Activated naive CD4-positive, alpha-beta T cell treated with anti-CD3 and anti-CD28 coated beads for 36 hours (primary cell): ENCODE measurements at places on chromosomes 7 and 10. TPM values are rescaled to one million over a fixed set of nuclear protein-coding genes. Genes with fewer than 3 reads are reported as not detected.

The SFRP4 gene
- not detected for total RNA-seq

The ZNF736 gene
- total RNA-seq, result 24.0 TPM

The CYP3A7 gene
- total RNA-seq, result not detected

The PON1 gene
- not detected for total RNA-seq

The EPC1 gene
- total RNA-seq, result 29.4 TPM

The TSPAN12 gene
- total RNA-seq, result not detected

The COBL gene
- not detected for total RNA-seq

The GPC2 gene
- 7.6 TPM for total RNA-seq

The ASIC3 gene
- total RNA-seq, result 7.9 TPM

GRCh38 chr7:116353647-116354046, 143.3 kb downstream of the TES start:
- no peak for DNase-seq

GRCh38 chr10:88082806-88083596, 219.6 kb downstream of the PTEN start:
- DNase-seq, result no peak

GRCh38 chr7:66296557-66296956, 91.4 kb downstream of the TPST1 start:
- DNase-seq, result no peak

DNA sequence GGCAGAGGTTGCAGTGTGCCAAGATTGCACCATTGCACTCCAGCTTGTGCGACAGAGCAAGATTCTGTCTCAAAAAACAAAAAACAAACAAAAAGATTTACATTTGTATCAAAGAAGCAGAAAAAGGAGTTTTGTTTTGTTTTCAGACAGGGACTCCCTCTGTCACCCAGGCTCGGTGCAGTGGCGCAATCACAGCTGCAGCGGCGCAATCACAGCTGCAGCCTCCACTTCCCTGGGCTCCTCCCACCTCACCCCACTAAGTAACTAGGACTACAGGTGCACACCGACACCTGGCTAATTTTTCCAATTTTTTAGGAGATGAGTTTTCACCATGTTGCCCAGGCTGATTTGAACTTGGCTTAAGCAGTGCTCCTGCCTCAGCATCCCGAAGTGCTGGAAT, 1.8 kb downstream of the ARMC10 start:
- no peak for DNase-seq

- DNase-seq, result no peak
Observed at GRCh38 chr7:93562106-93562505, 12.4 kb downstream of the CALCR start.

DNA sequence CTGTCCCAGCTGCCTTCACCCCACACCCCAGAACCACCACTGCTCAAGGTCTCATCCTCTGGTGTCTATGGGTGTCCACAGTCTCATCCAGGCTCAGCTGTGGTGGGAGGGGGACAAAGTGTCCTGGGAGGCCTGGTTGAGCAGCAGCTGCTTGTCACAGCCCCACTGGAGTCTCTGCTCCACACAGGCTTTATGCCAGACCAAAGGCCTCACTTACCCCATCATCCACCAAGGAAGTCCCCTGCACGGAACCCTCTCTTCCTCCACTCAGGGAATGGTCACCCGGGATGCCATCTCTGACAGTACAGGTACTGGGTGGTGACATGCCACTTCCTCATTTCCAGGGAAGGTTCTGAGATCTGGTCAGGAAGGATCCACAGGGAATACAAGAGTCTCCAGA, 925.4 kb upstream of the ZNF722 start:
- DNase-seq, result no peak

DNA sequence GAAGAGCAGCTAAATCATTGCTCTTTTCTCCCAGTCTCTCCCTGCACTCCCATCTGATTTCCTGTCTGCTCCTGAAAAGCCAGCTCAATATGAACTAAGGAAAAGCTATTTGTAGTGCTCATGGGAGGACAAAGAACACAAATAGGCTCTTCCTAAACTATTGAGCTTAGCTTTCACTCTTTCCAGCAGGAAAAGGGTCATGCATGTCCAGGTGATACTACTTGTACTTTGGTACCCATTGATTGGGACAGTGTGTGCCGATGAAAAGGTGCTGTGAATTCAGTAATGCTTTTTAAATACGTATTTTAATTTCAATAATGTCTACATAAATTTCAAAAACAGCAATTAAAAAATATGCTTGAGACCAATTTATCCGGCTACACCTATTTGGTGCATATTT, 37.5 kb upstream of the ATXN7L1 start:
- DNase-seq, result no peak

GRCh38 chr7:120370954-120371353, 98.0 kb downstream of the KCND2 start:
- no peak for DNase-seq

- DNase-seq, result no peak
Observed at GRCh38 chr7:90715067-90715466, 118.9 kb downstream of the CDK14 start.

- DNase-seq, result no peak
Observed at GRCh38 chr7:71286924-71287323, 155.0 kb downstream of the GALNT17 start.

DNA sequence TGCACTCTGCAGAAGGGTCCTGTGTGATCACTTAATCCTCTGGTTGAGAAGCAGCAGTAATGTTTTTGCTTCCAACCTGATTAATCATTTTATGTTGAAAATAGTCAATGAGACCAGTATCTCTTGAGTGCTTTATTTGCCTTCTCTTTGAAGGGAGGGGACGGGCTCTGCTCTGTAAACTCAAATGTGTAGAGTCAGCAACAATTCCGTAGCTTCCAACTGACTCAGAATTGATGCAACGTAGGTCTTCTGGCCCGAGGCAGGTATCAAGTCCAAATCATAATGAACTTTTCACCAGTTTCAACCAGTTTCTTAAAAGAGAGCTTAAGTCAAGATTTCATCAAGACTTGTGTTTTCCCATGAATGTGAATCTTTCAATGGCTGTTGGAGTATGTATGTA, 26.3 kb downstream of the GUSB start:
- no peak for DNase-seq

DNA sequence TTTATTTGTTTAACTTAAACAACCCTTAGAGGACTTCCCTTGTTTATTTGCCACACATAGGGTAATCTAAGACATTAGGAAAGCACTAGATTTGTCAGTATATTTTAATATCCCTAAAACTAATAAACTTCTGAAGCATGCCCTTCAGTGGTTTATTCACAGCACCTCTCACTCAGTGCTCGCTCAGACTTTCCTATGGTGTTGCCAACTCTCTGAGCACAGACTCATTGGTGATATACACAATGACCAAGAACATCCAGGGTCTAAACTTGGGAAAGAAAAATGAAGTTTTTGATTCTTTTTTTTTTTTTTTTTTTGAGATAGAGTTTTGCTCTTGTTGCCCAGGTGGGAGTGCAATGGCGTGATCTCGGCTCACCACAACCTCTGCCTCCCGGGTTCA, 82.2 kb downstream of the RAB11FIP2 start:
- DNase-seq, result no peak

DNA sequence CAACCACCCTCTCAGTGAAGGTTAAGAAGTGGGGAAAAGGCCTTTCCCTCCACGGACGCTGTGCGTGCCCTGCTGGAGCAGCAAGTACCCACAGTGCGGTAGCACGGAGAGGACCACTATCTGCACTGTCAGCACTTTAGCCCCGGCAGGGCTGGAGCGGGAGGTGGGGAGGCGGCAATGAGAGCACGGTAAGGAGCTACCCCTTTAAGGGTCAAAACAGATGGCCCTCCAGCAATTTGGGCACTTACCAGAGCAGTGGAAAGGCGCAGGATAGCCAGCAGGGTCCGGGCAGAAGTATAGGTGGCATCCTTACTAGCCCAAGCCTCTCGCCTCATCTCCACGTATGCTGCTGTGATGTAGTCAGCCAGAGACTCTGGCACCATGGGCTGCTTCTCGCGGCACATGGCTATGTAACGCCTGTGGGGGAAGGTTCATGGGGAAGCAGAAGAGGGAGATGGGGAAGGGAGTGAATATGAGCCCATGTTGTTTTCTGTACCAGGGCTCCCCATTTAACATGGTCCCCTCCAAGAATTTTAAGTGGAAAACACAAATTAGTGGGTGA, 5.2 kb downstream of the COPS6 start:
- DNase-seq, result no peak

DNA sequence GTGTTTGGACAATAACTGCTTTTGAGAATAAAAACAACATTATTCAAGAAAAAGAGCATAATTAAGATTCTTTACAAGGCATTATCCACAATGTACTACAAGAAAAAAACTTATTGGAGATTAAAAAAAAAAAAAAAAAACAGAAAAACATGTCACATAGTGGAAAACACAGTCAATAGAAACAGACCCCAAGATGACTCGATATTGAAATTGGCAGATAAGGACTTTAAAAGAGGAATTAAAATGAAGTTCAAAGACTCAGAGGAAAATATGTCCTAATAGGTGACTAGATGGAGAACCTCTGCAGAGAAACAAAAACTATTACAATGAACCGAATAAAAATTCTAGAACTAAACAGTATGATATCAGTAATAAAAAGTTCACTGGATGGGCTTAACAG, 248.9 kb downstream of the CALN1 start:
- no peak for DNase-seq

GRCh38 chr7:53811555-53812079, 730.6 kb upstream of the VSTM2A start:
- no peak for DNase-seq

GRCh38 chr10:48381971-48382370, 75.5 kb downstream of the MAPK8 start:
- DNase-seq, result no peak

DNA sequence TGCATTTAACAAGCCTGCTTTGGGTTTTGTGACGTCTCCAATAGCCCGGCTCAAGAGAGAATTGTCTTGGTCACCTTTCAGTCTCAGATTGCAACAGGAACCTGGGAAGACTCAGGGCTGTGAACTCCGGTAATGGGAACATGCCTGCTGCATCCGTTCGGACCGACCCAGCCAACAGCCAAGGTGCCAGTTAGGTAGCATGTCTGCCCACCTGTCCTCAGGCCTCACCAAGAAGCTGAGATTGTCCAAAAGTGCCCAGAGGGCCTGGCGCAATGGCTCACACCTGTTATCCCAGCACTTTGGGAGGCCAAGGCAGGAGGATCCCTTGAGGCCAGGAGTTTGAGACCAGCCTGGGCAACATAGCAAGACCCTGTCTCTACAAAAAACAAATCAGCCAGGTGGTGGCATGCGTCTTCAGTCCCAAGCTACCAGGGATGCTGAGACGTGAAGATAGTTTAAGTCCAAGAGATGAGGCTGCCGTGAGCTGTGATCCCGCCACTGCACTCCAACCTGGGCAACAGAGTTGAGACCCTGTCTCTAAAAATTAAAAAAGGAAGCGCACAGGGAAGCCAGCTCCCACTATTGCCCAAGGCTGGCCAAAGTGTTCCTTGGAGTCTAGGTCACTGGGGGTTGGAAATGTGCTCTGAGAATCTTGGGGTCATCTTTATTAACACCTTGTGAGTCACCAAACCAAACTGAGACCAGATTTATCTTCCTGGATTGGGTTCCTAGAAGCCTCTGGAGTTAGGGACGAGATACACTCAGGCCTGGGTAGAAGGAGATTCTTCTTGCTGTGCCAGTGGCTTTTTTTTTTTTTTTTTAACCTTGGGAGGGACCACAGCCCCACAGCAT, 26.9 kb downstream of the BAG3 start:
- DNase-seq, result no peak

DNA sequence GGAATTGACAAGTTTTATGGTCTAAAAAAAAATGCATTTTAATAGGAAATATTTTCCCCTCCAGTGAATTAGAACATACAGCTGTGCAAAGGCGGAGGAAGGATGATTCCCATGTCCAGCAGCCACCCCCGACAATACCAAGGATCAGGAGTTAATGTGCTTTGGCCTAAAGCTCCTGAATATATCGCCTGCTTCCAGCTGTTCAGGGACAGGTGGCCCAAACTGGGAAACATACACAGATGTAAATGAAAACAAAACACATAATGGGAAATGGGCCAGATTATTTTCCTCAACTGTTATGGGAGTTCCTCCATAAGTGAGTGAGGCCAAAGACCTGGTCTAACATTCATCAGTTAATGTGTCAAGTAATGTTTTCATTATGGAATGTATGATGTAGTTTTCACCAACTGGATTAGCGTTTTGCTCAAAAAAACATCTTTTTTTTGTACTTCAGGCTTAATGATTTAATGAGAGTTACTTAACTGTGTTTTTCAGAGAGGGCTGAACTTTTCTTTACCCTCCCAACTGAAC, 55.1 kb upstream of the LAMB1 start:
- no peak for DNase-seq

GRCh38 chr7:139943401-139943800, 114.3 kb downstream of the TBXAS1 start:
- DNase-seq, result no peak

DNA sequence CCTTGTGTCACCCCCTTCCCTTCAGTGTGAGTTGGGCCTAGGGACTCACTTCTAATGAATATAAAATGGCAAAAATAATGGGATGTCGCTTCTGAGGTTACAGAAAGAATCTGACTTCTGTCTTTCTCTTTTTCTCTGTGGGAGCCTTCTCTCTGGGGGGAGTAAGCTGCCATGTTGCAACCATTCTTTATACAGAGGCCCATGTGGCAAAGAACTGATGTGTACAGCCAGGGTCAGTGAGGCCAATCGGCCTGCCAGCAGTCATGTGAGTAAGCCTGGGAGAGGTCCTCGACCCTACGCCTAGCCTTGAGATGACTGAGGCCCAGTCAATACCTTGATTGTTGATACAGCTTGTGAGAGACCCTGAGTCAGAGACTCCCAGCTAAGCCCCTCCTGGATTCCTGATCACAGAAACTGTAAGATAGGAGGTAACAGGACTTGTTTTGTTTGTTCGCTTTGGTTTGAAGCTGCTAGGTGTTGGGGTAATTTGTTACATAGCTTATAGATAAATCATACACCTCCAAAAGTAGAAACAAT, 1.7 kb downstream of the TCAF1 start:
- no peak for DNase-seq

DNA sequence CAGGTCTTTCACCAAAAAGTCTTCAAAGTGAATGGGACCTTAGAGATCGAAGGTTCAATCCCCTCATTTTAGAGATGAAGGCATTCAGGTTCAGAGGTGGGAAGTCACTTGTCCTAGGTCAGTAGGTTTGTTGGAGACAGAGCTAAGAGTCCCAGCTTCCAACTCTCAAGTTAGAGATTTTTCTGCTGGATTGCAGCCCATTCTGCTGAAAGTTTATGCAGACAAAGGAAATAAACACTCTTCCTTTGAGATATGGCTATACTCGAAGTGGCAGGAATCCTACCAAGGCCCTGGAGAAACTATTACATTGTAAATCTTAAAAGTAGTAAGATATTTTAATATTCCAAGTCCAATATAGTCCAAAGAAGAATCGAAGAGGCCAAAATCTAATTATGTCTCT, 64.4 kb downstream of the LYZL1 start:
- no peak for DNase-seq

DNA sequence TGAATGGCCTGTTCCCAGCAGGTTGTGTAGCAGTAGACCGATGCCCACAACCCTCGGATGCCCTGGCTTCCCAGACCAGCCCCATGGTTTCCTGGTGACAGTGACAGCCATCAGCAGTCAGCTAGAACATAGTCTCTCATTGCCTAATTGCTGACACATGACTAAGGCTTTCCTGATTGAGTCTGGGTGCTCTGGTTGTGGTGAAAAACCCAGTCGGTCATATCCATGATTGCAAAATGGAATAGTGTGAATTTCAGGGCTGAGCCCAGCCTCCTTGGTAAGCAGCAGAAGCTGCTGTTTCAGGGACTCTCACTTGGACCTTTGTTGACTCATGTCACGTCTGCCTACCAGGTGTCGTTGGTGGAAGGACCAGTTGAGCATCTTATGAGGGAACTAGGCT, 36.6 kb downstream of the POR start:
- no peak for DNase-seq
